ENCODE measurements at places on chromosomes 4 and X. TPM values are rescaled to one million over a fixed set of nuclear protein-coding genes. Genes with fewer than 3 reads are reported as not detected.
A peak's percentile ranks its signal among the peaks of the same experiment; 100 is the strongest.

DNA sequence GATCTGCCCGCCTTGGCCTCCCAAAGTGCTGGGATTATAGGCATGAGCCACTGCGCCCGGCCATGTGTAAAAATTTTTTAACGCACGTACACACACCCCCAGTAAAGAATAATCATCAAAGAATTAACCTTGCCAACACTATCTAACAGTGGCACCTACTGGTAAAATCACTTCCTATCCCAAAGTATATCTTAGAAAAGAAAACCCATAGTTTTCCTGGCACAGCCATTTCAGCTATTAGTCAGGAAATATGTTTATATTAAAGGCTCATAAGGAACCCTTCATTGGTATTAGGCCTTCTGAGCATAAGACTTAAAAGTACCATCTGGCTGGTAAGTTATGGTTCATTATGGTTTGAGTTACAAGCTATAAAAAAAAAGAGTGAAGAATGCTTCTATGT is 14.1 kb downstream of the S100G start:
- peaks cover 32% of the 10 kb centered on the region for H3K36me3 ChIP-seq
- DNase-seq, result no peak
- no peaks in the 10 kb centered on the region for H3K27me3 ChIP-seq
- peak overlapping the region; percentile 84 for H3K27ac ChIP-seq

Gene CASK
- total RNA-seq, result 43.0 TPM

Gene PDGFC
- total RNA-seq, result 25.4 TPM

GRCh38 chr4:184288451-184289178 is 70.9 kb upstream of the ENPP6 start:
- H3K36me3 ChIP-seq, result no peaks in the 10 kb centered on the region
- DNase-seq, result no peak
- no peak overlapping the region for H3K27ac ChIP-seq
- peaks cover 3% of the 10 kb centered on the region for H3K4me1 ChIP-seq

- H3K36me3 ChIP-seq, result no peaks in the 10 kb centered on the region
- no peak for DNase-seq
- peaks cover 2% of the 10 kb centered on the region for H3K4me1 ChIP-seq
- no peaks in the 10 kb centered on the region for H3K27me3 ChIP-seq
These were observed 188.4 kb upstream of the MBNL3 start for GRCh38 chrX:132677233-132677716.

DNA sequence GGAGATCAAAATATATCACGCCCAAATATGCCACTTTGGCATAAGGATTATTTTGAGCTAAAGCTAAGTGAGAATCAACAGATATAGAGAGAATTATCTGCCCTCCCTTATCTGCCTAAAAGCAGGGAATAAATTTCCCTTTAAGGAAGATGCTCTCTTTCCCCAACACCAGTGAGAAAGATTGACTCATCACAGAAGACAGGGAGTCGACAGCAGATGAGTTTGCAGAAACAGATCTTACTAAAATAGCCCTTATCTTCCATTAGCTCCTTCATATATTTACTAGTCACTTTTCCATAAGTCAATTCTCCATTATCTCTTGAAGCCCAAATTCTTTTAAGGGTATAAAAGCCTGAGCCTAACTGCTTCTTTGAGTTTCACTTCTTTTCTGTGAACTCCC is 156.6 kb downstream of the CAMK2D start:
- H3K36me3 ChIP-seq, result peaks cover 40% of the 10 kb centered on the region
- H3K4me3 ChIP-seq, result no peak overlapping the region
- peaks cover 9% of the 10 kb centered on the region for H3K4me1 ChIP-seq
- H3K27me3 ChIP-seq, result no peaks in the 10 kb centered on the region

Data from osteocyte (in vitro differentiated cells).